ENCODE measurements at places on chromosomes 4 and X.

- DNase-seq = peak; percentile 6
These were observed 124.2 kb downstream of the CAMK2D start for GRCh38 chr4:113637363-113637762.

DNA sequence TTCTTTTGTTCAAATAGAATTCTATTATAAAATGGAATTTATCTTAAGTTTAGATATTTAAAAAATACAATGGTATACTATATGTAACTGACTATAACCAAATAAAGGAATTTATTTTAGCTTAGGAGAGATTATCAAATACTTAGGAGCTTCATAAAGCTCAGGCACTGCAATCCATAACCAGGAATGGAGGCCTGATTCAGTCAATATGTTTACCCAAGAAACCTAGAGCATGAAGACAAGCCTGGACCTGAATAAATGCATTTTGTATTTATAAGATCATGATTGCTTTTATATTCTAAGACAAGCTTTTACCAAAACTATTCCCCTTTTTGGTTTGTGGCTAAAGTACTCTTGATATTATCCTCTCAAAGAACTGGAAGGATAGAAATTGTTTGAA, 742.6 kb downstream of the FAT4 start:
- DNase-seq = no peak

- DNase-seq = peak; percentile 7
These were observed 62.3 kb upstream of the LNX1 start for GRCh38 chr4:53653484-53654053.

- DNase-seq = peak; percentile 48
These were observed 32.0 kb downstream of the LIMCH1 start for GRCh38 chr4:41569961-41570360.
